ENCODE measurements at places on chromosomes 2 and 18.

DNA sequence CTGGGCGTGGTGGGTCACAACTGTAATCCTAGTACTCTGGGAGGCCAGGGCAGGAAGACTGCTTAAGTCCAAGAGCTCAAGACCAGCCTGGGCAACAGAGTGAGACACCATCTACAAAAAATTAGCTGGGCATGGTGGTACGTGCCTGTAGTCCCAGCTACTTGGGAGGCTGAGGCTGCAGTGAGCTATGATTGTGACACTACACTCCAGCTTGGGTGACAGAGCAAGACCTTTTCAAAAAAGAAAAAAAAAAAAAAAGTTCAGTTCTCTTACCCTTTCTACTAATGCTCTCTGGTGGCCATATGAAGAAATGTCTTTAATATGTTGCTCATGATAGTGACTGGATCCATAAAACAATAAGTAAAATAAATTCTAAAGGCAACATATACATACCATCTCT is 14.9 kb downstream of the TYW5 start:
- DNase-seq = no peak

DNA sequence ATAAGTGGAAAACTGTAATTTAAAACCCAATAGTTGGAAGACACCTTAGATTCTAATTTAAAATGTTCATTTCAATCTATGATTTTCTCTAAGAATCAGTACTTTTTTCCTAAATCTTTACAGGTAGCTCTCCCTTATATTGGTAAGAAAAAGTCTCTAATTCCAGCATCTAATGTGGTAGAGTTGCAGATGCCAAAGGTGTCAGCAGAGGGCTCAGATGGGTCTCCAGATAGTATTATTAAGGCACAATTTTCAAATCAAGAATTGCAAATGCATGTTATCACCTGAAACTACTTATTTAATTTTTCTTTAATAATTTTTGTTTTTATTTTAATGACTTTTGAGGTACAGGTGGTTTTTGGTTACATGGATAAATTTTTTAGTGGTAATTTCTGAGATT is 25.5 kb upstream of the ITGA4 start:
- no peak for DNase-seq

DNA sequence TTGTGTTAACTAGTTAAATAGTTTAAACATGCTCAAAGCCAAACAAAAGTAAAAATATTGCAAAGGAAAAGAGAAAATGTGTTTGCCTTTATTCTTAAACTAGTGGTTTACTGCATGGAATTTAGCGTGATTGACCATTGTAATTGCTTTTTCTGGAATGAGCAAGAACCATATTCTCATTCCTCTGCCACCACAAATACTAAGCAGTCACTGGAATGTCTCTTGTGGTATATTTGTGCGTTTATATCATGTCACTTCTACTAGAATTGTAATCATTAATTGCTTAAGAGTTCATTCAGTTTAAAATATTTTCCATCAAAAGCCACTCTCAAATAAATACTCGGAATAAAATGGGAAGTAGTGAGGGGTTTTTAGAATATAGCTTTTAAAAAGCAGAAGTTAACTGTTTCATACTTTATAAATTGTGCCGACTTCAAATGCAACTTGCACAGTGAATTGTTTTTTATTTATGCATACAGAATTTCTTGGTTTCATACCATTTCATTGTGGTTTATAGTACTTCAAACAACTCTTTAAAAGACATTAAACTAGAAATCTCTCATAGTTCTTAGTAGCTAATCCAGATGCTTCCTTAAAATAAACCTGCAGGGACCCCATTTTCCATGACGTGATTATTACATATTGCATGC is 288.1 kb downstream of the EPHA4 start:
- no peak for DNase-seq

GRCh38 chr2:33377048-33377447 is 99.4 kb upstream of the RASGRP3 start:
- DNase-seq = no peak
